Activated naive CD4-positive, alpha-beta T cell treated with anti-CD3 and anti-CD28 coated beads, Interleukin-2, amount 10 ng/mL, durations not matched to agents 7 days and 5 days (primary cell): ENCODE measurements at places on chromosomes 2 and 18.

DNA sequence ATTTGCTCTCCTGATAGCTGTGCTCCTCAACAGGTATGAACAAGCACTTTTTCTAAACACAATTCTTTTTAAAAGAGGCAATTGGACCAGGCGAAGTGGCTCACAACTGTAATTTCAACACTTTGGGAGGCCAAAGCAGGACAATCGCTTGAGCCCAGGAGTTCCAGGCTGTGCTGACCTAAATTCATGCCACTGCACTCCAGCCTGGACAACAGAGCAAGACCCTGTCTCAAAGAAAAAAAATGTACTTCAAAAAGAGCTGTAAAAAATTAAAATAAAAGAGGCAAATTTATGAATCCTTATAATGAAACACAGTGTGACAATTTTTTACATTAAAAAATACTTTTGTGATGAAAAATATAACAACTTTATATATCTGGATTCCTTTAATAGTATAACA, 1.8 kb upstream of the FAM124B start:
- H3K27ac ChIP-seq, result no peak overlapping the region
- peaks cover 32% of the 10 kb centered on the region for H3K4me1 ChIP-seq
- H3K4me3 ChIP-seq, result no peak overlapping the region
- peaks cover 14% of the 10 kb centered on the region for H3K27me3 ChIP-seq
- peaks cover 2% of the 10 kb centered on the region for H3K36me3 ChIP-seq
- DNase-seq, result no peak

DNA sequence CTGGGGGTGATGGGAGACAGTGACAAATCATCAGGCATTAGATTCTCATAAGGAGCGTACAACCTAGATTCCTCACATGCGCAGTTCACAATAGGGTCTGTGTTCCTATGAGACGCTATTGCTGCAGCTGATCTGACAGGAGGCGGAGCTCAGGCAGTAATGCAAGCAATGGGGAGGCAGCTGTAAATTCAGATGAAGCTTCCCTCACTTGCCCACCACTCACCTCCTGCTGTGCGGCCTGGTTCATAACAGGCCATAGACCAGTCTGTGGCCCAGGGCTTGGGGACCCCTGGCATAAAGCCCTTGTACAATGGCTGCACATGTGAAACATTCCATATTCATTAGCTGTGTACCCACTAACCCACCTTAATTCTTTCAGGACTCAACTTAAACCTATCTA, 18.0 kb downstream of the NMUR1 start:
- H3K27me3 ChIP-seq, result peaks cover 8% of the 10 kb centered on the region
- H3K4me3 ChIP-seq, result no peak overlapping the region
- H3K27ac ChIP-seq, result no peak overlapping the region
- H3K4me1 ChIP-seq, result peaks cover 20% of the 10 kb centered on the region
- DNase-seq, result no peak

DNA sequence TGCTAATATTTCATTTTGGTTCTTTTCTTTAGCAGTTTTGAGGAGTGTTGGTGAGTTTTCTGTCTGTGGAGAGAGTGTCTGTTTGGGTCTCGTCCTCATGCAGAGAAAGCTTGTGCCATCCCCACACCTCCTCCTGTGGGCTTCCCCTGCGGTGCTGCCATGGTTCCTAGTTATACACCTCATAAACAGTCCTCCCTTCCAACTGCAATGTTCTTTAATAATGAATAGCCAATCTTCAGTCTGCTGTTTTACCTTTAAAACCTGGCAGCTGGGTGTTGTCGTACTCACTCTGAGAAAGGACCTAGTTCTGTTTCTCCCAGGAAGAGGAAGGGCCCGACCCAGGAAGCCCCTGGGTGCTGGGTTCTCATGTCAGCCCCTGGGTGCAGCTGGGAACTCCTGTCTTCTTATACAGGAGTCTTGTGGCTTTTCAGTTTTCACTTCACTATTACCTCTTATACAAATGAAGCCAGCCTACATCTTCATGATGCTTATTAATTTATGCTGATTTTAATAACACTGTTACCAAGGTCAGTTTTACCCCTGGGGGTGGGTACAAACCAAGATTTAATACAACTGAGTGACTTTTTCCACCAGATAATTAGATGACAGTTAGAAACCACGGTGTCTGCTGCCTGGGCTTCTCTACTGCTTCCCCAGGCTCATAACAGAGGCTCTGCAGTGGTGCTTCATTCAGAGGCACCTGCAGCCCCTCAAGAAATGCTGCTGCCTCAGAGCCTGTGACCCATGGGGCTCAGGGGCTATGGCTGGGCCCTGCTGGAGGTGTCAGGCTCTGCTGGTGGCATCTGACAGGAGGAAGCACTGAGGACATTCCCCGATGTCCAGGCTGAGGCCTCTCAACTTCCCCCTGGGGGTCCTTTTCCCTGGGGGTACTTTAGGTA, 59.1 kb downstream of the COA5 start:
- H3K4me1 ChIP-seq, result peaks cover 76% of the 10 kb centered on the region
- peak overlapping the region; percentile 46 for H3K27ac ChIP-seq
- no peak overlapping the region for H3K4me3 ChIP-seq
- H3K36me3 ChIP-seq, result peaks cover 72% of the 10 kb centered on the region

- H3K4me3 ChIP-seq, result no peak overlapping the region
- H3K27me3 ChIP-seq, result peaks cover 19% of the 10 kb centered on the region
- H3K4me1 ChIP-seq, result no peaks in the 10 kb centered on the region
- no peaks in the 10 kb centered on the region for H3K36me3 ChIP-seq
- no peak overlapping the region for H3K27ac ChIP-seq
Measured at GRCh38 chr2:44767691-44768090, 173.8 kb upstream of the SIX3 start.

DNA sequence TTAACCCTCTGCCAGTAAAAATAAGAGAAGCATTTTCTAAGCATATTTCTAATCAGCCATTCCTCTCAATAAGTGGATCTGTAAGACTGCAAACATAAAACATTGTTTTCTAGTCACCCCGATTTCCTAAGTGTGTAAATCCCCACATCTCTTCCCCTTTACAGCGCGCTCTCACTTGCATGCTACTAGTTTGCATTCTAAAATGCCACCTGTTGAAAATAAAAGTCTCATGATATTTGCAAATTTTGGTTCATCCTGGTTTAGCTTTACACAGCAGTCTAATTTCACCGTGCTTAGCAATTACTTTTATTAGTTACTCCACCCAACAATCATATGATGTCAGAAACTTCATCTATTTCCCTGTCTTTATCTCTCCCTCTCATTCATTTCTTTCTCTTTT, 1230.7 kb upstream of the ZEB2 start:
- no peak overlapping the region for H3K27ac ChIP-seq
- no peaks in the 10 kb centered on the region for H3K36me3 ChIP-seq
- no peak for DNase-seq
- H3K27me3 ChIP-seq, result no peaks in the 10 kb centered on the region

DNA sequence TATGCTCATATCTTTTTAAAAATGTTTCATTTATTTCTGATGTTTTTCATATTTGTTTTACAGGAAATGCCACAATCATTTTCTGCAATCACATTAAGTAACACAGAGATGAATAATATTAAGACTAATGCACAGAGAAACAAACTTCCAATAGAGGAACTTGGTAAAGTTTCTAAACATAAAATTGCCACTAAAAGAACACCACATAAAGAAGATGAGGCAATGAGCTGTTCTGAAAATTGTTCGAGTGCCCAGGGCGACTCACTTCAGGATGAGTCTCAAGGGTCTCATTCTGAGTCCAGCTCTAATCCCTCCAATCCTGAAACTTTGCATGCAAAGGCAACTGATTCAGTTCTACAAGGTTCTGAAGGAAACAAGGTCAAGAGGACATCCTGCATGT, 70.4 kb downstream of the APLF start:
- no peak overlapping the region for H3K27ac ChIP-seq
- no peaks in the 10 kb centered on the region for H3K27me3 ChIP-seq
- no peaks in the 10 kb centered on the region for H3K4me1 ChIP-seq

DNA sequence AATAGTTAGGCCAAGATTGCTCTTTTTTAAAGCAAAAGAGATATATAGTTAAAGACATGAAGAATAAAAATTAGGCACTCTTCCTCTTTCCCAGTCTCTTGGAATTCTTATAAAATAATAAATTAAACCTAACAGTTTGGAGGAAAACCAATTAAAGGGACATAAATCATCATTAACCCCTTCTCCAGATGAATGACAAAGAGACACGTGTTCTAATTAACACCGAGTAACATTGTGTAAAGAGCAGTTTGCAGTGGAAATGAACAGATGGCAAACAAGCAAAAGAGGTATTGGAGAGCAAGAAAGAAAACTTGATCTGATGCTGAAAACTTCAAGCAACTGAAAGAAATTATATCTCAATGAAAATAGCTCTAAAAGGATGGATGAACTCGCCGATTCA, 48.4 kb downstream of the BCL2 start:
- H3K27ac ChIP-seq, result no peak overlapping the region
- no peaks in the 10 kb centered on the region for H3K27me3 ChIP-seq
- no peak for DNase-seq
- peaks cover 84% of the 10 kb centered on the region for H3K4me1 ChIP-seq
- H3K4me3 ChIP-seq, result no peak overlapping the region

DNA sequence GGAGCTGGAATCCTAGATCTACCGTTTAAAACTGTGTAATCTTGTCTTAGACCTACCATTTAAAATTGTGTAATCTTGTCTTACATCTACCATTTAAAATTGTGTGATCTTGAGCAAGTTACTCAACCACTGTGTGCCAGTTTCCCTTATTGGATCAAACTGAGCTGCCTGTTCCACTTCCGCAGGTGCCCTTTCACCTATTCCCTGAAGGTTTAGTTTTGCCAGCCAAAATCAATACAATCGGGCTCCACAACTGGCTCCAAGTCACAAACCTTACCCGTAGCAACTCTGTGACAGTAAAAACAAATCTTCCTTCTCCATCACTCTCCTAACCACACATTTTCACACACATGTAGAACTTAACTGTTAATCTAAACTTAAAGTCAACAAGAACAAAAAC, 20.1 kb downstream of the DOCK10 start:
- H3K36me3 ChIP-seq, result peaks cover 43% of the 10 kb centered on the region
- H3K4me3 ChIP-seq, result no peak overlapping the region
- no peak overlapping the region for H3K27ac ChIP-seq
- no peak for DNase-seq
- H3K4me1 ChIP-seq, result peaks cover 61% of the 10 kb centered on the region

- H3K27ac ChIP-seq, result no peak overlapping the region
- H3K27me3 ChIP-seq, result no peaks in the 10 kb centered on the region
- no peaks in the 10 kb centered on the region for H3K36me3 ChIP-seq
Measured at GRCh38 chr18:52652391-52652790, 312.4 kb downstream of the DCC start.

DNA sequence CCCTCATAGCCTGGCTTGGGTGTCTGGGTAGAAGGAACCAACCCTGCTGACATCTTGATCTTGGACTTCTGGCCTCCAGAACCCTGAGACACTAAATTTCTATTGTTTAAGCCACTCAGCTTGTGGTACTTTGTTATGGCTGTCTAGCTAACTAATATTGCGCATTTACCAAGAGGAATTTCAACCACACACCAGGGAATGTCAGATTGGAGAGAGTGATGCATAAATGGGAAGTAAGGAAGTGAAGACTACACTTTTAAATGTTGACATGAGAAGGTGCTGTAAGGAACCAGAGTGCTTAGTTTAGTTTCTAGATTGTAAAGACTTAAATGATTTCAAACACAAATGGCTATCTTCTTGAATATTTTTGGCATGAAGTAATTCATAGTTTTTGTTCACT, 98.9 kb upstream of the ITGB6 start:
- no peak for DNase-seq
- peaks cover 79% of the 10 kb centered on the region for H3K36me3 ChIP-seq
- H3K4me3 ChIP-seq, result no peak overlapping the region
- H3K4me1 ChIP-seq, result peaks cover 59% of the 10 kb centered on the region

DNA sequence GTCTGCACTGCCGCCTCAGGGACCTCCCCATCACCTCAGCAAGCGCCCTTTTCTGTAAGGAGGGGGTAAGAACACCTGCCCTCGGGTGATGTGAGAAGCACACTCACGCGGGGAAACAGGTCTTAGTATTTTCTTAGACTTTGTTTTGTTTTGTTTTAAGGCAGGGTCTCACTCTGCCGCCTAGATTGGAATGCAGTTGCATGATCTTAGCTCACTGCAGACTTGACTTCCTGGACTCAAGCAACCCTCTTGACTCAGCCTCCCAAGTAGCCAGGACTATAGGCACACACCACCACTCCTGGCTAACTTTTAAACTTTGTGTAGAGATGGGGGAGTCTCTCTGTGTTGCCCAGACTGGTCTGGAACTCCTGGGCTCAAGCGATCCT, 37.1 kb downstream of the RAMP1 start:
- no peak overlapping the region for H3K4me3 ChIP-seq
- peak overlapping the region; percentile 84 for H3K27ac ChIP-seq

- no peaks in the 10 kb centered on the region for H3K27me3 ChIP-seq
- H3K36me3 ChIP-seq, result no peaks in the 10 kb centered on the region
- peaks cover 25% of the 10 kb centered on the region for H3K4me1 ChIP-seq
- H3K27ac ChIP-seq, result peak overlapping the region; percentile 13
- peak; percentile 24 for DNase-seq
Measured at GRCh38 chr18:3097082-3097481, 84.1 kb upstream of the LPIN2 start.

DNA sequence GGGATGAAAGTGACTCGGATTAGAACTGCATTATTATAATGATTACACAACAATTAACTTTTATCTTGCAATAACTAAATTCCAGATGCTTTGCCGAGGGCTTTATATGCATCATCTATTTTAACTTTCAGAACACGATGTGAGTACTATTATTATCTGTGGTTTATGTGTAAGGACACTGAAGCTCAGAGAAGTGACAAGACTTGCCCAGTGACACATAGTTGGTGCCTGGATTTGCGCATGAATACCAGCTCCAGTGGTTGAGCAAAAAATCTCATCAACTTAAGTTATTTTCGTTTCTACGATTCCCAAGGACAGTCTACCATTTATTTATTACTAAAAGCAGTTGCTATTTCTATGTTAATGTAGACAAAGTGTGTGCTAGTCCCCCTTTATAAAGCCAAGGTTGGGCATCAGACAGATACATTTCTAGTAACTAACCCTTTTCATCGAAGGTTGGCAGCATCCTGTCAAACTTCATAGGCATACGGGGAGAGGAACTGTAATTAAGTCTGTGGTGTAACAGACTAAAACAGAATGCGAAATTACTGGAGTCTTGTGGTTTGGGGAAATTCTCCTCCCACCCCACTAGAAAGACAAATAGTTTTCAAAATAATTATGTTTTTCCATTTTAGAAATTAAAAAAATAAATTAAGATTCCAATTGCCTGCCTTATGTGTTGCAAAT, 73.2 kb upstream of the BOD1L2 start:
- no peak overlapping the region for H3K4me3 ChIP-seq
- H3K36me3 ChIP-seq, result no peaks in the 10 kb centered on the region
- H3K4me1 ChIP-seq, result peaks cover 12% of the 10 kb centered on the region

GRCh38 chr2:226644399-226644865, 155.2 kb downstream of the IRS1 start:
- peaks cover 6% of the 10 kb centered on the region for H3K4me1 ChIP-seq
- peaks cover 10% of the 10 kb centered on the region for H3K36me3 ChIP-seq
- peaks cover 5% of the 10 kb centered on the region for H3K27me3 ChIP-seq
- H3K4me3 ChIP-seq, result no peak overlapping the region
- DNase-seq, result no peak
